Cortex of kidney (tissue), 1 donor: ENCODE measurements at places on chromosomes 4 and X.

DNA sequence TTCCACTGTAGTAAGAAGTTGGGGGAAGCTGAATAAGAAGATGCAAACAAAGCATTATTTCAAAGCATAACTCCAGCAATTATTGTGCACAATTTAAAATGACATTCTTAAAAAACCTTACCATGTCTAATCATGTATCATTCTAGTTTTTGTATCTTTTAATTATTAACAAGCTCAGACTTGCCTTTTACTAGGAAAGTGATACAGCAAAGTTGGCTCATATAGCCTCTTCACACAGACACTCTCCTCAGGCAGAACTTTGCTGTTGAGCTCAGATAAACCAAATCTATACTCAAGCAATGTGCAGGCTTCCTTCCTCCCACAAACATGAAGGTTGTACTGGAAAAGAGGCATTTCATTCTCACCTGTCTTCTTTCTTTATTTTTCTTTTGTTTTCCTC lies 358.7 kb upstream of the EMCN start:
- no peak for DNase-seq

DNA sequence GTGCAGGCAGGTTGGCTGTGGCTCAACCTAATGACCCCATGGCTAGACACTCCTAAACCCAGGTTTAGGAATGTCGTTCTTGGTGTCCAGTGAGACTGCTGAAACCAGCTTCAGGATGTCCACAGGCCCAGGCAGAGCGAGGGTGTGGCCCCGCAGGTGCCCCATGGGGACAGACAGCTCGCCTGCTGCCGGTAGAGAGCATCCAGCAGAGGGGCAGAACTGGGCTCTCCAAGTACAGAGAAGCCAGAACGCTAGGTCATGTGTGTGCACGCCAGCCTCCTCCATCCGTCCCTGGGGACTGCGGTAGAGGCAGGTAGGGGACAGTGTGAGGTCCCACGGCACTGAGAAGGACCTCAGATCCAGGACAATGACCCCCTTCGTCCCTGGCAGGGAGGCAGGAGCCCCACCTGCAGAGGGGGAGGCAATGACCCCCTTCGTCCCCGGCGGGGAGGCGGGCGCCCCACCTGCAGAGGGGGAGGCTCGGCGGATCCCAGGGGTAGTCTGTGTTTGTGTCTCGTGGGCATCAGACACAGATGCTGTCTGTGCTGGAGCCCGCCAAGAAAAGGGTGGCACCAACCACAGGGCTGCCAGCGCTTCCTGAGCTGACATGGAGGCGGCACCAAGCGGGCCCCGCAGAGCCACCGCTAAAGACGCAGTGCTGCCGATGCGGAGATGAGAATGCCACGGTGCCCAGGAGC lies 118.4 kb downstream of the FAM53A start:
- no peak for DNase-seq

DNA sequence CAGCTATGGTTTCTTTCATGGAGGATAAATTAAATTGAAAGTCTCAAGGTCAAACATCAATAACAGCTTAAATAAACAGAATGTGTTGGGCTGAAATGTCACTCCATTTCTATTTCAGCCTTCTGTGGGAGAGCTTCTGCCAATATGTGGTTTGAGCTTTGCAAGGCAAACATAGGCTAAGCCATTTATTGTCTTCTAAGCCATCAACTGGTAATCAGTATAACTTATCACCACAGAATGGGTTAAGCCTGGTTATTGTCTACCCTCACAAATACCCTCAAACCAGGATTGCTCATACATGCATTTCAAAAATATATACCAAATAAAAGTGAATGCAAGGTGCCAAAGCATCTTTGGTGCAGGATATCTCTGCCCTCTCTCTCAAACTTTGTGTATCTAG lies 52.7 kb downstream of the GABRB1 start:
- DNase-seq = no peak

DNA sequence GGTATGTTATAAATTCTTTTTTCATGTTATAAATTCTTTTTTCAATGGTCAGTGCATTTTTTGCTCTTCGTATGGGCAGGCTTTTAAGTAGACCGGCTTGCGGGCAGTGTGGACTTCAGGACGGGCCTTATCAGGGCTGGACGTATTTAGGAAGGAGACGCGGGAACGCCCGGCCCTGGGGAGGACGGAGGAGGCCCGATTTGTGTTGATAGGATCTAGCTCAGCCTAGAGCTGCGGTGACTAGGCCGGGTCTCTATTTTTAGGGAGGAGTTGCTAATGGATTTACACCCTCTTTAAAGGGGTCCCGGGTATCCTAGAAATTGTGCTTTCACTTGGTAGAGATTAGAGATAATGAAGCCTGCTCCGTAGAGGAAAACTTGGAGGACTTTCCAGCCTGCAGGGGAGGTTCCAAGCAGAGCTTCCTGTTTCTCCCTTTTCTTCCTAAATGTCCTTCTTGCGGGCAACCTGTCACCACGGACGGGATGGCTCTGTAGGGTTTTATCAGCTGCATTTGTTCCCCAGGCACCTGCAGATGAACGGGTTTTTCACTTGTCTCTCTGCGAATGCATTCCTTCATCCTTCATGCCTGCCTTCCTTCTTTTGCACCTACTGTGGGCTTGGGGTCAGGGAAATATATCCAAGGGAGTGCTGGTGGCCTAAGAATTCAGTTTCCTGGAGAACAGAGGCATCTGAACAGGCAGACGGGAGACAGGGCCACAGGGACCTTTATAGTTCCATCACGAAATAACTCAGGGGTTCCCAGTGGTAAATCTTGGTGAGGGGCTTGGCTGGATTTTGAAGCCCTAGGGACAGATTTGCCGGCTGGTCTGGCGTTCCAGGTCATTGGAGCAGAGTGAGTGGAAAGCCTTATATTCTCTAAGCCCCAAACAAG lies 1.4 kb downstream of the CD99 start:
- no peak for DNase-seq

GRCh38 chr4:150078579-150079080 lies 385 bp downstream of the DCLK2 start:
- no peak for DNase-seq

- no peak for DNase-seq
Measured at GRCh38 chr4:75698963-75699228, 25.5 kb upstream of the USO1 start.
